Gastrocnemius medialis (tissue), 4 donors: ENCODE measurements at places on chromosomes 13 and 19. TPM values are rescaled to one million over a fixed set of nuclear protein-coding genes. Genes with fewer than 3 reads are reported as not detected.

LILRA2 gene
- 1.0 TPM for total RNA-seq

TMEM59L gene
- total RNA-seq = 0.36 TPM

IL17D gene
- 3.8 TPM for total RNA-seq

RPL18A gene
- total RNA-seq = 1,254 TPM

CRX gene
- not detected for total RNA-seq

ELANE gene
- total RNA-seq = 0.46 TPM

TINCR gene
- not detected for total RNA-seq

AMH gene
- 0.97 TPM for total RNA-seq

RRAS gene
- 26.2 TPM for total RNA-seq

ZNF814 gene
- 4.9 TPM for total RNA-seq

- no peak for DNase-seq
Measured at GRCh38 chr13:111973605-111974340, 93.2 kb upstream of the SOX1 start.

- no peak for DNase-seq
Measured at GRCh38 chr19:39160523-39160861, 34.9 kb downstream of the PAK4 start.

DNA sequence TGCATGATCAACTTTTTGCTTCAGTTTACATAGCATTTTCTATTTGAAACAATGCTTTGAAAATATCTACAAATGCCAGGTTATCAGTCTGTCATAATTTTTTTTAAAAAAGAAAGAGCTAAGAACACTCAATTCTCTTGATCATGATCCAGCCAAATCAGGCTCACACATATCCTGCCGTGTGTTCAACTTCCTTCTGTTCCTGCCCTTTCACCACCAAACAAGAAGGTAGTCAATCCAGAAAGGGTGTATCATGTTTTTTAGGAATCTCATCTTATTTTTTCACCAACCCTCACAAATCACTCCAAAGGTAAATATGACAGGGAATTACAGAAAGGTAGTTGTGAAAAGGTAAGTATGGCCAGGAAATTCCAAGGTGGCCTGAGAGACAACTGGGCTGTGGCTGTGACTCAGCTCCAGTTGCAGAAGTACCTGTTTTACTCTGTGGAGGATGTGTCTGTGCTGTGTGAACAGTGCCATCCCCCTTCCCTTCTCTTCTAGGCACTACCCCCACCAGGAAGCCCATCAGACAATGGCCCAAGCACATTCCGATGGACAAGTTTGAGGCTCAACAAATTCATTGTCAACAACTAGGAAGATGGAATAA, 138.8 kb upstream of the GJB6 start:
- no peak for DNase-seq

DNA sequence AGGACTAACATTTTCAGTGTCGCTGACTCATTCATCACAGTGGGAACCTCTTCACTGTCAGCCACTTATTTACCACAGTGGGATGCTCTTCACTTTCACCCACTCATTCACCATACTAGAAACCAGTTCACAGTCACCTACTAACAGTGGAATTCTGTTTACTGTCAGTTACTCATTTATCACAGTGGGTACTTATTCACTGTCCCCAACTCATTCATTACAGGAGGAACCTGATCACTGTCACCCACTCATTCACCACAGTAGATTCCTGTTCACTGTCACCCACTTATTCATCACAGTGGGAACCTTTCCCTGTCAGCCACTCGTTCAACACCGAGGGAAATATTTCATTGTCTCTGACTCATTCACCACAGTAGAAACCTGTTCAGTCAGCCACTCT, 10.1 kb upstream of the ZNF85 start:
- no peak for DNase-seq

GRCh38 chr19:5121266-5122120, 152.6 kb downstream of the KDM4B start:
- DNase-seq = no peak

- DNase-seq = no peak
Measured at GRCh38 chr13:105607426-105607825, 928.0 kb downstream of the EFNB2 start.

DNA sequence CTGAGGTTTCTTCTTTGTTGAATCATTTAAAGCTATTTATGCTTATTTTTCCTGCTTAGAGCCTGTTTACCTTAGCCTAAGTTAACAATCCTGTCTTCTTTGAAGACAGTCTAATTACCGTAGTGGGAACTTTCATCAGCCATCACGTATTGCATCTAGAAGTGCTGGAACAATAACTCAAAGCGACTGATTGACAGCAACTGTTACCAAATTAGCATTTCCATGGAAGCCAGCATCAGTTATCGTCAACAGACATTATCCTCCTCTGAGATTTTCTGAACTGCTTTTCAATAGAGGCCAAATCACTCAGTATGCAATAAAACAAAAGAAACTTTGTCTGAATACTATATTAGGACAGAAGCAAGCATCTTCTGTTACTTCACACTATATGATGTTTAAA, 433.3 kb upstream of the SLITRK1 start:
- no peak for DNase-seq

DNA sequence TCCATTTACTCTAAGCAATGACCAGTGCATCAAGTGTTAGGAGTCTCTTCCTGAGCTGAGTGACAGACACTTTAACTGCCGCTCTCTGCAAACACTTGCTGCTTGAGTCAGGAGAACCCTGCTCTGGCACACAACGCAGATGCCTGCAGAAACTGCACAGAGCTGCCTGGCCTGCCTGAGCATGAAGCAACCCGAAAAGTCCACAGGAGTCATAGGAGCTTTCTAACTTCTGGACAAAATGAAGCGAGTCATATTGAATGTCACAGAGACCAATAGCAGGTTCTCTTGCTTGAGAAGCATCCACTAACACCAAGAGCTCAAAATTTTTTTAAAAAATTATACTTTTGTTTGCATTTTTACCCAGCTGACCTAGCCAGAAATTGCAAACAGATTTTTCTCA, 232.4 kb downstream of the LHFPL6 start:
- no peak for DNase-seq

- DNase-seq = no peak
Measured at GRCh38 chr13:24215732-24216131, 55.2 kb downstream of the SPATA13 start.

- DNase-seq = no peak
Measured at GRCh38 chr13:103515410-103515809, 449.2 kb upstream of the SLC10A2 start.

DNA sequence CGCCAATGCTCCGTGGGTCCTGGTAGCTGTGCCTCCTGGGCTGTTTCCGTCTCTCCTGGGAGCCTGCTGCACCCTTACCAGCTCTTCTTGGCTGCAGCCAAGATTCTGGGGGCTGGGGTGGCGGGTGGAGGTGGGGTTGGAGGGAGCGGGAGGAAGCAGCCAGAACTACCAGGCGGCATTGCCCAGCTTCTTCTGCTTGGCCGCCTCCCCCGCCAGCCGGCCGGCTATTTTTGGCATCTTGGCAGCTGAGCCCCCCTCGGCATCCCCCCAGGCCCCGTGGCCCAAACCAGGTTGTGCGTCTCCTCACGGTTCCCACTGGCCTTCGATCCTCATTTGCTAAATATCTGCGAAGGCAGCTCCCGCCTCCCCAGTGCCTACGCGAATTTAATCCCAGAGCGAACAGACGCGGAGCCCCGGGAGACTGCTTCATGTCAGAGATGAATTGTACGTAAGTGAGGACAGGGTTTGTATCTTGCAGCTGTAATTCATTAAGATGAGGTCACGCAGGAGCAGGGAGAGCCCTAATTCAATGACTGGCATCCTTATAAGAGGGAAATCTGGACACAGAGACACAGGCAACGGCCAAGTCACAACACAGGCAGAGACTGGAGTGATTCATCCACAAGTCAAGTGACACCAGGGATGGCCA, 12.8 kb upstream of the PEAK3 start:
- DNase-seq = no peak

DNA sequence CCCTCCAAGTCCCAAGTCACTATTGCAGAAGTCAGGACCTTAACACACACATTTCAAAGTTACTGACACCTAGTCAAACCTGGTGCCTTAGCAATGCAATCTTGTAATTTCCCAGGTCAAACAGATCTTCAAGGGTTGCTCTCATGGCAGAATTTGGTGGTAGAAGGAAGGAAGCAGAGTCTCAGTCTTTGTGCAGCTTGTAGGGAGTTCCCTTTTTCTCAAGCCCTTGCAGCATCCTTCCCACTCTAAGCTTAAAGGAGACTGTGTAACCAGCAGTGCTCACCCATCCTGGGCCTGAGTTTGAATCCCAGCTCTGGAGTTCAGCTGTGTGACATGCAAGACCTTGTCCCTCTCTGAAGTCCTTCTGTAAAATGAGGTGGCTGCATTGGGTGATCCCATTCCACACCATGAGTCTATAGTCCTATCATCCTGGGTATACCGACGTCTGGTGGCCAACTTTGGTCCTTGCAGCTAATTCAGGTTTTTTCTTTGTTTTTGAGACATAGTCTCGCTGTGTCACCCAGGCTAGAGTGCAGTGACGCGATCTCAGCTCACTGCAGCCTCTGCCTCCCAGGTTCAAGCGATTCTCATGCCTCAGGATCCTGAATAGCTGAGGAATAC, 9.8 kb downstream of the SIGLEC10 start:
- no peak for DNase-seq

- DNase-seq = no peak
Measured at GRCh38 chr19:1408300-1409203, 1.2 kb downstream of the DAZAP1 start.

- DNase-seq = no peak
Measured at GRCh38 chr19:35741203-35741515, 1.1 kb downstream of the IGFLR1 start.

GRCh38 chr19:31629579-31630363, 280.5 kb upstream of the TSHZ3 start:
- no peak for DNase-seq

- DNase-seq = no peak
Measured at GRCh38 chr19:52398081-52398441, 412 bp downstream of the ZNF528 start.

DNA sequence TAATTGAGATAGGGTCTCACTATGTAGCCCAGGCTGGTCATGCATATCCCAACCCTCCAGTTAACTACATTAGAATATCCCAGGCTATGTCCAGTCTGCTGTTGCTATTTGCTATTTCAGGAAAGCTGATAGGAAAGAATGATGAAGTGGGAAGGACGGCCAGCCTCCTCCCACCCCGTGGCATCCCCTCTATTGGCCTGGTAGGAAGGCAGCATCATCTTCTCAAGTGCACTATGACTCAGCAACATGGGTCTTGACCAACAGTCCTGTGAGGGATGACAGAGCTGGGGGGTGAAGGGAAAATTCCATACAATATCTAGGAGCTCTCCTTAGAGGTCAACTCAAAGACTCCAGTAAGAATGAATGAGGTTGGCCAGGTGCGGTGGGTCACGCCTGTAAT, 48.0 kb upstream of the ABCC4 start:
- DNase-seq = no peak
